ENCODE measurements at places on chromosomes 6 and 20.

- DNase-seq = no peak
These were observed 1059.8 kb upstream of the MAP3K7 start for GRCh38 chr6:91646649-91647048.

- DNase-seq = peak; percentile 43
These were observed 11.5 kb upstream of the CCDC170 start for GRCh38 chr6:151482290-151482689.

DNA sequence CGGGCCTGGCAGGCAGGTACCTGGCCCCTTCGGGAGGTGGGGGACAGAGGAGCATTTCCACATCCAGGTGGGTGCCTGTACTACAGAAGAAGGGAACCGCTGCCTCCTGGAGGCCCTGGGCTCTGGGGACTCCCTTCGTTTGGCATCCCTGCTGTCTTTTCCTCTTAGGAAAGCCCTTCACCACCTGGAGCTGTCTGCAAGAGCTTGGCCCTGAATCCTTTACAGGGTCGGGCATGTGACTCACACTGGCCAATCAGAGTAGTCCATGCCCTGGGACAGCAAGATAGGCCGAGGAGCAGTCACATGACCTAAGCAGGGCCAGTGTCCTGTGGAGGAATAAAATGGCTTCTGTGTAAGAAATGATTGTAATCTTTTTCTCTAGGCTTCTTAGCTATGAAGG is 224.9 kb downstream of the ANKRD60 start:
- peak; percentile 4 for DNase-seq

GRCh38 chr6:10400330-10400729 is 14.5 kb downstream of the TFAP2A start:
- no peak for DNase-seq

DNA sequence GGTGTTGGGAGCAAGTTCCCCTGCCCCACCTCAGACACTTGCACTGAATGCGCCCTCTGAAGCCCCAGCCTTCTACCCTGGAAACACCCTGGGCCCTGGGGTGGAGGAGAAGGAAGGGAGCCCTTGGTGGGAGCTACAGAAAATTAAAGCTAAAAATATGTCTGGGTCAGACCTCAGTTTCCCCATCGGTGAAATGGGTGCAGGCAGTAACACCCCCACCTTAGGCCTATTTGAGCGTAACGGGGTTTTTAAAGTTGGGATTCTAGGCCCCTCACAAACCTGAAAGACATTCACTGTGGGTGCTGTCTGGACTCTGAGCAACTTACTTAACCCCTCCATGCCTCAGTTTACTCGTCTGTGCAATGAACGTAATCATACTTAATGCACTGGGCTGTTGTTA is 19.3 kb upstream of the CDH22 start:
- no peak for DNase-seq

GRCh38 chr20:9482180-9482579 is 32.2 kb upstream of the LAMP5 start:
- DNase-seq = no peak

GRCh38 chr6:13807696-13808095 is 6.7 kb downstream of the MCUR1 start:
- peak; percentile 41 for DNase-seq

- DNase-seq = no peak
These were observed 216.2 kb upstream of the ZNF217 start for GRCh38 chr20:53809728-53810365.

DNA sequence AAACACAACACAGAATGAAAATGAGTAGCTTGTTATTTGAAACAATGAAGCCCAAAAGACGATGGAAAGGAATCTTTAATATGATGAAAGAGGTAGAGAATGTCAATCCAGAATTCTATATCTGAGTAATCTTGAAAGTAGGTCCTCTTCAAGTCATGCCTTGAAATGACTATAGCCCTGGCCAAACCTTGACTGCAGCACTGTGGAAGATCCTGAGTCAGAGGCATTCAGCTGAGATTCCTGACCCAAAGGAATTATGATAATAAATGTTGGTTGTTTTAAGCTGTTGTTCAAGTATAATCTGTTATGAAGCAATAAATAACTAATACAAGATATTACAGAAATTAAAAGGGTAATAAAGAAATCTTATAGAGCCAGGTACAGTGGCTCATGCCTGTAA is 64.8 kb downstream of the IBTK start:
- no peak for DNase-seq

GRCh38 chr20:9054176-9054575 is 14.7 kb upstream of the PLCB4 start:
- no peak for DNase-seq

GRCh38 chr20:47927385-47927851 is 142.1 kb upstream of the SULF2 start:
- no peak for DNase-seq

DNA sequence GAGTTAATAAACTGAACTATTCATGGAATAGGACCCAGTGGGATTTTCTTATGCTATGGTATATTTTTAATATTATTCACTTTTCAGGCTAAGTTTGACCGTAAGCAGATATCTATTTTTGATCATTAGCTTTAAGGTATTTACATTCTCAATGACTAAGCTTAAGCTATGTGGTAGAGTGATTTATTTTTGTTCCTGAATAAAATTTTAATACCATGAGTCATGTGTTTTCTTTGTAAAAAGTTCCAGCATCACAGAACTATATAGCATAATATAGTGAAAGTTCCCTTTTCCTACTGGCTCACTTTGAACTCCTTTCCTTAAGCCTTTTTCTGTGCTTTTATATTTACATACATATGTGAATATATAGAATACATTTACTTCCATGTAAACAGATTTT is 75.8 kb downstream of the BCKDHB start:
- no peak for DNase-seq

DNA sequence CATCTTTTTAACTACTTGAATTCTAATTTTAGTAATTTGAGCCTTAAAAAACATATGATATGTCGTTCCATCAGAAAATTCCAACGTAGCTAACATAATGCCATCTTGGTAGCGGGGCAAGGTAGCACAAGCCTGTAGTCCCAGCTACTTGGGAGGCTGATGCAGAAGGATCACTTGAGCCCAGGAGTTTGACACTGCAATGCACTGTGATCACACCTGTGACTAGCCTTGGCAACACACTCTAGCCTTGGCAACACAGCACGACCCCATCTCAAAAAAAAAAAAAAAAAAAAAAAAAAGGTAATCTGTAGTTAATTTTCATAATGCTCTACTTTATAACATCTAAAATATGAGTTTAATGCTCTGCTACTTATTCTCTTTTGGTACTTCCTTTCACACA is 6.7 kb downstream of the BCLAF1 start:
- DNase-seq = no peak

- peak; percentile 32 for DNase-seq
These were observed 940.5 kb upstream of the MANEA start for GRCh38 chr6:94636780-94637385.

- DNase-seq = no peak
These were observed 69.1 kb downstream of the PTCHD4 start for GRCh38 chr6:48041894-48042293.

- no peak for DNase-seq
These were observed 23.0 kb upstream of the NAA20 start for GRCh38 chr20:19993958-19994669.

- no peak for DNase-seq
These were observed 190.6 kb upstream of the SASH1 start for GRCh38 chr6:148151896-148152643.

- DNase-seq = peak; percentile 31
These were observed 45.8 kb downstream of the QKI start for GRCh38 chr6:163460307-163460782.

DNA sequence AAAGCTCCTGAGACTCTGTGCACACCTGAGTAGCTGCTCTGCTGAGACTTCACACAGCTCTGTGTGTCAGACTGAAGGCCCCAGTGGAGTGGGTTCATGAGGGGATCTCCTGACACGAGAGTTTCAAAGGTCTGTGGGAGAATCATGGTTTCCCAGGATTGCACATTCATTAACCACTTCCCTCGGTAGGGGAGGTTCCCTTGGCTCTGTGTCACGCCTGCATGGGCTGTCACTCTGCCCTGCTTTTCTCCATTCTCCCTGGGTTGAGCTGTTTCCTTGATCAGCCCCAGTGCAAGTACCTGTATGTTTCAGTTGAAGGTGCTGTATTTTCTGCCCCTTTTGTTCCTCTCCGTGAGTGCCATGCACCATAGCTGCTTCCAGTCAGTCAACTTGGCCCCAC is 236.9 kb downstream of the EPM2A start:
- DNase-seq = no peak

DNA sequence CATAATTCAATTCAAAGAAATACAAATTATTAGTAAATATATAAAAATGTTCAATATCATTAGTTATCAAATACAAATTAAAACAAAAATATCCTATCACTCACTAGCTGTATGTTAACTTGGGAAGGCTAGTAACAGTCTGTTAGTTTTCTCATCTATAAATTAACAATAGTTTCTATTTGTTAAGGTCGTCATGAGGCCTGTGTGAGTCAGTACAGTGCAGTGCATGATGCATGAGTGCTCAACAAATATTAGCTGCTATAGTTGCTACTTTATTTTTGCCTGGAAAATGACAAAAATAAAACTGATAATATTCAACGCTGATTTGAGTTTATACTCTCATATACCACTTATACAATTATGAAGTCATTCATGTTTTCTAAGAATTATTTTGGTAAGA is 401.6 kb upstream of the RUNX2 start:
- no peak for DNase-seq

GRCh38 chr6:160667639-160668481 is 3.8 kb upstream of the LPA start:
- DNase-seq = peak; percentile 25

GRCh38 chr6:14193524-14193923 is 76.0 kb downstream of the CD83 start:
- no peak for DNase-seq

- DNase-seq = no peak
These were observed 106.1 kb upstream of the TMEM170B start for GRCh38 chr6:11431455-11431937.

DNA sequence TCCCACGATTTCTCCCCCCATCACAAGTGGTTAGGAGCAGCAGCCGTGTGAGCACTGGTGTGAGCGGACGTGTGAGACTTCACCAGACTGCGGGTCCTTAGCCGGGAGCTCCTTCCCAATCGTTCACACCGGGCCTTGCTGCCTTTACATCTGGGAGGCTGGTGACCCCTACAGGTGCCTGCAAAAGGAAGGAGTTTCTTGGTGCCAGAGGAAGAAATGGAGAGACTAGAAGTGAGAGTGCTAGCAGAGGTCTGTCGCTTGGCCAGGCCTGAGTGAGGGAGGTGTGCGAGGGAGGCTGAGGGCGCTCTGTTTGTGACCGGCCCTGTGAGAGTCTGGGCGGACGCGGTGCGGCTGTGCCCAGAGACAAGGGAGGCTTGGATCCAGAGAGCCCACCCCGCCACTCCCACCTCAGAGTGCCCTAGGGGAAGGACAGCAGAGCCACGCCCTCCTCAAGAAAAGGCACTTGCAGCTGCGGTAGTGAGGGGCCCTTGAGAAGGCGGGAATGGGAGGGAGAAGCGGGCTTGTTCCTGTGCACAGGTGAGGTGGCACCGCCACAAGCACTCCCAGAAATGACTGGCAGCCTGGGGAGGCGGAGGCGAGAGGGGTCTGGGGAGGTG is 10.0 kb upstream of the ARMC2 start:
- peak; percentile 56 for DNase-seq

DNA sequence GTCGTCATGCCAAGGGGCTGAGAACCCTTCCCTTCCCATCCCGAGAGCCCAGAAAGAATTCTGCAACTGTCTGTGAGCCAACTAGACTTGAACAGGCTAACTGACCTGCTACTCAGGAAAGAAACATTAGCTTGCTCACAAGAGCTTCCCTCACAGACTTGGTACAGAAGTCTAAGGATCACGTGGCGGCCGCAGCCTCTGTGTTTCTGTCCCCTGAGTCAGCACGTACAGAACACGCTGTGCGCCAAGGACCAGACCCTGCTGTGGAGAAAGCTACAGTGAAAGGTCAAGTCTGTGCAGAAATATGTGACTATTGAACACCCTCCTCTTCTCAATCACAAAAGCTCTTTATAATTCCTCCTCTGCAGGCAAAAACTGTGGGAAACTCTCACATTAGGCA is 151.3 kb upstream of the QKI start:
- DNase-seq = no peak

DNA sequence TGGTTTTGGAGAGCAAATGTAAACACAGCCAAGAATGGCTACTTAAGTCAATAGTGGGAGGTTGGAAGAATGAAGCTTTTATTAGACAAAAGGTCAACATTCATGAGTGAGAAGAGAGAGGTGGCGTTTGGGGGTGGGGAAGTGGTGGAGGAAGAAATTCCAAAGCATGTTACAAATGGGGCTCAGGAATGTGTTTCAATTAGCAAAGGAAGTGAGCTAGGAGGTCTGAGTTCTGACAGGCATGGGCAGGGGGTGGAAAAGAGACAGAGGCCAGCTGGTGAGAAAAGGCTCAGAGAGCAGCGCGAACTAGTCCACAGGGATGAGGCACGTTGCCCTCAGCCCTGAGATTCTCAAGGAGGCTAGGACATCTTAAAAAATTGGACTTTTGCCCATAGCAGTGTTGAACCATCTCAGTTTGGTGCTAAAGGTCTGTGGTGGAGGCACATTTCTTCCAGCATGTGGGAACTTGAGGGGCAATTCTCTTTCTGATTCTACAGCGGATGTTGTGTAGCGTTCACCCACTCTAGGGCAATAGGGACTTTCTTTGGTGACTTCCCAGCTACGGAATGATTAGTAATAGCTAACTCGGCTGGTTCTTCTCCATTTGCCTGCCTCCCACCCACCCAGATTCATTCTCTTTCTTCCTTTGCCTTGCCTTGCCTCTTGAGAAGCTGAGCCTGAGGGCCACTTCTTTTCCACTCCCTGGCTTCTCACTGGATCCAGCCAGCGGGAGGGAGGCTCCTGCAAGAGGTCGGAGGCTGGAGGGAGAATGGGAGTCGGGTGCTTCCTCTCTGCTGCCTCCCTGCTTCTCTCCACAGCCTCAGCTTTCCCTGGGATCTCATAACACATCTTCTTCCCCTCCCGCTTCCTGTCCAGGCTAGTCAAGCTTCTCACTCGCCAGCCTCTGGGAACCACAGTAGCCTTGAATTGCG is 45.1 kb upstream of the NEDD9 start:
- no peak for DNase-seq

GRCh38 chr6:63097222-63097621 is 114.0 kb upstream of the FKBP1C start:
- no peak for DNase-seq

DNA sequence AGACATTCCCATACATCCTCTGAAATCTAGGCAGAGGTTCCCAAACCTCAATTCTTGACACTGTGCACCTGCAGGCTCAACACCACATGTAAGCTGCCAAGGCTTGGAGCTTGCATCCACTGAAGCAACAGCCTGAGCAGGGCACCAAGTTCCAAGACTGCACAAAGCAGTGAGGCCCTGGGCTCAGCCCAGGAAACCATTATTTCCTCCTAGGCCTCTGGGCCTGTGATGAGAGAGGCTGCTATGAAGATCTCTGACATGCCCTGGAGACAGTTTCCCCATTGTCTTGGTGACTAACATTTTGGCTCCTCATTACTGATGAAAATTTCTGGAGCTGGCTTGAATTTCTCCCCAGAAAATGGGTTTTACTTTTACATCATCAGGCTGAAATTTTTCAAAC is 107.5 kb upstream of the SAMD5 start:
- no peak for DNase-seq

DNA sequence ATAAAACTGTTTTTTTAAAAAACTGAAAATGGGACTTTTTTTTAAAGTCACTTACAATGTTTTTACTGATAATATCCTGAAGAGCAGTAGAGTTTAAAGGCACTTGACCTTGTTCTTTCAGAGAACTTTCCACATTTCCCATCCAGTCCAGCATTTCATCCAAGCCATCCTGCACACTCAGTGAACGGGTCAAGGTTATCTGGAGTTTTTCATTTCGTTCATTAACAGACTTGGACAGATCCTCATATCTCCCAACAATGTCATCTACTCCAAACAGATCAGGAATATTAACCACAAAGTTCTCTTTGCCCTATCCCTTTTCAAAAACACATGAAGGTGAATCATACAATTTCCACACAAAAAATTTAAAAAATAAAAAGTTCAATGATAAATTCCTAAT is 69.1 kb downstream of the DST start:
- DNase-seq = no peak
